ENCODE measurements at places on chromosomes 7 and 10.
A peak's percentile ranks its signal among the peaks of the same experiment; 100 is the strongest.

DNA sequence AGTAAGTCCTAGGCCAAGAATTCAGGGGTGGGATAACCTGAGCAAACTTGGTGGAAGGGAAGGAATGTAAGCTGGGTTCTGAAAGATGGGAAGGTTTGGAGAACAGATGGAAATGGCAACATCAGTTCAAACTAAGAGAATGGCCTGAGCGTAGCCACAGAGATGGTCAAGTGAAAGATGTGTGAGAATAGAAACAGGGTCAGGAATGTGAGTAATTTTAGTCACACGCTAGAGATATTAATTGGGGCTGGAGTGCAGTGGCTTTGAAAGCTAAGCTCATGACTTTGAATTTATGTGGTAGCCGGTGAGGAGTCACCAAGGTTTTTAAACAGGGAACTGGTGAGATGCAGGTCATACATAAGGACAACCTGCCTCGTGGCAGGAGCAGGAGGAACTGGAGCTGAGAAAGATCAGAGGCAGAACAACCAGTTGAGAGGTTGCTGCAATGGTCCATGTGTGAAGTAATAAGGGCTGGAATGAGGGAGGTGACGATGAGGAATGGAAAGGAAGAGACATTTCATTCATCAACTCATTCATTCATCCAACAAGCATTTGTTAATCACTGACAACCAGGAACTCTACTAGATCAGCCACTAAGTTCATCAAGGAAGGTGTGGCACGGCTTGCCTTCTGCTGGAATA lies 12.9 kb upstream of the SORBS1 start:
- DNase-seq, result no peak

- DNase-seq, result no peak
Measured at GRCh38 chr10:76119515-76119914, 688.1 kb downstream of the LRMDA start.

DNA sequence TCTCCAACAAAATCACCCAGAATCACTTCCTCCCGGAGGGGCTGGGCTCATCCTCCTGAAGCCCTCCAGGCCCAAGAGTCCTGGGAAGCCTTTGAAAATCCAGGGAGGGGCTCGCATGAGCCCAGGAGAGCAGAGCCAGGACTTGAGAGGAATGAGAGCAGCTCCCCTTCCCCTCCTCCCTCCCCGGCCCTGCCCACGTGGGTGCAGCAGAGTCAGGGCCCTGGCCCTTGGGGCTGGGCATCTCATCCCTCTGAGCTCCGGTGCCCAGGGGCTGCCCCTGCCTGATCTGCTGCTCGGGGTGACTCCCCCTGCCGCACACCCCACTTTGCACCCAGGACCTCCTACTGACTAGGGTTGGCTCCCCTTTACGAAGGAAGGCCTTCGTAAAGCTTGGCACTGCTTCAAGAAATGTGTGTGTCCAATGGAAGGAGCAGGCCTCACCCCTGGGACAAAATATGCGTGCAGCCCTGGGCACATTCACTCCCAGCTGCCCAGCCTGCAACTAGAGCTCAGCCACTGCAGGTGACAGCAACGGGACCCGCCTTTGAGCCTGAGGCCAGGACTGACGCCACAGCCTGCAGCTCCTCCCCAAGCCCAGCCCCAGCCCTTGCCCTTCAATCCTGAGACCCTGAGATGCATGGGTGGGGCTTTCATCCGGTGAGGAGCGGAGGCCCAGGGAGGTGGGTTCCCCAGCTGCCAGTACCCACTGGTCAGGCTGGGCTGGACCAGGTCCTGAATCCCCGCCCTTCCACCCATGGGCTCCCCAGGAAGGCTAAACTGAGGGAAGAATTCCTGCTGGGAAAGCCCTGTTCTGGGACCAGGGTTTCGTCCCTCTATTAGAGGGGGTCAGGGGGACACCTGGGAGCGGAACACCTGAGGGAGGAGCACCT lies 21.8 kb downstream of the PWWP2B start:
- no peak for DNase-seq

DNA sequence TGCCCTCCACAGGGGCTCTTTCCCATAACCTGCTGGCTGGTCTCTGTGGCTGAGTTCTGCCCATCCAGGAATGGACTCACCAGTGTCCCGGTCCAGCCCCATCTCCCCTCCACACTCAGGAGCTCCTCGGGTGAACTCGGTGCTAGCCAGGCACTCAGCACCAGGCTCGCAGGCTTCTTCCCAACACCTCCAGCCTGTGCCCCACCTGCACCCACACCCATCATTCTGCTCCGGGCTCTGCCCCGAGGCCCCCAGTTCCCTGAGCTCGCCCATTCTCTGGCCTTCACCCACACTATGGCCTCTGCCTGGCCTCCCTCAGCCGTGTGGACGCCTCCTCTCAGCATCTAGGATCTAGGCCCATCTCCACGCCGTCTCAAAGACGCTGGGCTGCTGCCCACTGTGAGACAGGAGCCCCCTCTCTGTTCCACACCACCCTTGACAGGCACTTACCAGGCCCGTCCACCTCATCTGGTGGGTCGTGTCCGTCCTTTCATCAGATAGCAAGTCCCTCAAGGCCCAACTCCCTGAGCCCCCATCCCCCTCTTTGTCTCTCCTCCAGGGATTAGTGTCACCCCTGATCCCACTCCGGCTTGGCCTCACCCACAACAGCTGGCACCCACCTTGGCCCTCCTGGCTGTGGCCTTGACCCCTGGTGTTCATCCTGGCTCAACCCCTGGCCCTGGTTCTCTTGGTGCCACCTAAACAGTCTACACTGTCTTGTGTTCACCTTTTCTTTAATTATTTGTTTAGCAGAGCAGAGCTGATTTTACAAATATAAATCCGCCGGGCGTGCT lies 76.0 kb upstream of the FAM20C start:
- DNase-seq, result no peak

DNA sequence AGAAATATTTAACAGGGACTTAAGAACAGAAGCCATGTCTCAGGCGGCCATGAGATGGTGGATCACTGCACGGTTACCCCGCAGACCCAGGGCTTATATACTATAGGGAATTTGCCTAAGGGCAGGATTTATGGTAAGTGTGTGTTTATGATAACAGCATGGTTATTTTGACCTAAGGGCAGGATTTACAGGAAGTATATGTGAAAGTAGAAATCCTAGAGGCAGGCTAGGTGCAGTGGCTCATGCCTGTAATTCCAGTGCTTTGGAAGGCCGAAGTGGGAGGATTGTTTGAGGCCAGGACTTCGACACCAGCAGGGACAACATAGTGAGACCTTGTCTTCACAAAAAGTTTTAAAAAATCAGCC lies 43.0 kb upstream of the ZNF438 start:
- DNase-seq, result no peak

DNA sequence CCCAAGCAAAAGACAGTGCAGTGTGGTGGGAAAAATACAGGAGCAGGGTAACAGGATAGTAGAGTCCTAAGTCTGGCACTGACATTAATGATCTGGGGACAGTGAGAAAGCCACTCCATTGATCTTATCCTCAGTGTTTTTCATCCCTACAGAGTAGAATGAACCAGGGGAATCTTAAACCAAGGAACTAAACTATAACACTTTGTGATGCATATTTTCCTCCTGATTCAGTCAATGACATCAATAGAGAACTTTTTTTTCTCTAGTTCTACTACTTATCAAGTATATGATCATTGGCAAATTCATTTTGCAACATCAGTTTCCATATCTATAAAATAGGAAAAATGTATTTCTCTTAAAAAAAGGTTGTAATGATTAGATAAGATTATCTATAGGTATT lies 151.1 kb downstream of the TMEM26 start:
- no peak for DNase-seq

GRCh38 chr10:47252093-47252780 lies 47.8 kb upstream of the GDF10 start:
- DNase-seq, result no peak

DNA sequence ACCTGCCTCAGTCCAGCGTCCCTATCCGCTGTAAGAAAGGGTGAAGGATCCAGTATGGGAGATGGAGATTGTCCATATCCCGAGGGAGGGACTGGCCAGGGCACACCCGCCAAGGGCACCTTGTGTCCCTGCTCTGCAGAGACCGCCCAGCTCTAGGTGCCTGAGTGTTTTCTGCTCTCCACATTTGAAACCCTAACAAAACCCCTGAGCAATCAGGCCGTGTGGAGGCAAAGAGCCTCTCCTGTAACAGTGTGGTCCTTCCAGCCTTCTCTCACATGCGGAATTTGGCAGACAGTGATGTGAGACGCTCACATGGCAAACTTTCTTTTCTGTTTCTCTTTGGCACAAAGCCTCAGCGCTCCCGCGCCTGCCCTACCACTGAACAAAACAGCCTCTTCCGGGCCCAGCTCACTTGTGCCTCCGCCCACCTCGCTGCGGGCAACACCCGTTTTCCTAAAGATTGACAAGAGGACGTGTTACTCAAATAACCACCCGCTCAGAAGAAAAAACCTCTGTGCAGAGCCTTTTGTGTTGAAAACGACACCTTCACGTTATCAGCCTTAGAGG lies 514.8 kb downstream of the DNAJB6 start:
- DNase-seq, result peak; percentile 63

- no peak for DNase-seq
Measured at GRCh38 chr10:100810091-100810834, 64.9 kb downstream of the PAX2 start.

- DNase-seq, result no peak
Measured at GRCh38 chr10:24483701-24484100, 240.0 kb downstream of the ARHGAP21 start.

GRCh38 chr10:112083472-112083871 lies 100.1 kb downstream of the GPAM start:
- no peak for DNase-seq

DNA sequence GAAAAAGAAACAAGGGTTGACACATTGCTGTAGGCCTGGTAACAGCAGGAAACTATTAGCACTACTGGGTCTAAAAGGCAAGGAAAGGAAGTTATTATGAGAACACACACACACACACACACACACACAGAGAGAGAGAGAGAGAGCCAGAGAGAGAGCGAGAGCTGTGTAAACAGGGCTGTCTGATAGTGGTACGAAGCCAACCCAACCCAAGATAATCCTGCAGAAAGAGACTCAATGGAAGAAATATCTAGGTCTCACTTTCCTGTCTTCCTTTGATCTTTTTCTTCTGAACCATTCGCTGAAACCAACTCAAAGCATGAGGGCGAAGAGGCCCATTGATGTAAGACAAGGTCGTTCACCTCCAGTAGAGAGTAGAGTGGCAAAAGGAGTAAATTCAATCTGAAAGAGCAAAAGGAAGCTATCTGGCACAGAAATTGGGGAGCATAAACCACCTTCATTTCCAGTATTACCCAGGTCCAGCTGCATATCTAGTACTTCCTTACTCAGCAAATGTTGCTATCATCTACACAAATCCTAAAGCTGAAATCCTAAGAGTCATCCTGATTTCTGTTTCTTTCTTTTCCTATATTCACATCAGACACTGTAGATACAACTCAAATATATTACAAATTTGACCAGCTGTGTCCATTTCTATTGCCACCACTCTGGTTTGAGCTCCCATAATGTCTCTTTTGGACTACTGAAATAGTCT lies 110.2 kb downstream of the TMEM26 start:
- no peak for DNase-seq

DNA sequence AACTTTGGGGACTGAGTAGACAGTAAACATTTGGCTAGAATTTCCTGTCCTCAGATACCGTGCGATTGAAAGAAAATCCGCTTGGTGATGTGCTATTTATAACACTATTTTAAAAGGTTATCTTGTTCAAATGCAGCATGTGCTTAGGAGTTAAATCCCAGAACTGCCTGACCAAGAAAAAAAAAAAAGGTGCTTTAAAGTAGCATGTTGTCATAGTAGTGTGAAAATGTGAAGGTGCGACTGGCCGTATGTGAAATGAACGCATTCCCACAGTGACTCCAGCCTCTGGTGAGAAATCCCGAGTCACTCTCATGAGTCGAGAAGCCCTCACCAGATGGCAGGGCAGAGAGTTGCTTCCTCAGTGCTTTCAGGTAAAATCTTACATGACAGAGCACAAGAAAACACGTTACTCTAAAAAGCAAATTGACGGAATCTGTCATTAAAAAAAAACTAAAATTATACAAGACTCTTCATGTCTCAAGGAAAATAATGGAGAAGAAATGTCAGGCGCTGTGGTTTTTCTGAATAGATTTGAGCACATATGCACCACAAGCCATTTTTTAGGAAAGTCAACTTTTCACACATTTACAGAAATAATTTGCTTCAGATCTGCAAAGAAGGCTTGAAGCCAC lies 18.4 kb upstream of the KLF6 start:
- no peak for DNase-seq

GRCh38 chr7:152072421-152072820 lies 46.9 kb downstream of the GALNT11 start:
- DNase-seq, result no peak

GRCh38 chr7:24419077-24419476 lies 135.1 kb downstream of the NPY start:
- DNase-seq, result no peak

- DNase-seq, result peak; percentile 11
Measured at GRCh38 chr7:50119815-50120637, 27.0 kb upstream of the ZPBP start.

GRCh38 chr10:7891634-7892033 lies 73.3 kb downstream of the TAF3 start:
- DNase-seq, result no peak

- DNase-seq, result no peak
Measured at GRCh38 chr10:76429368-76430060, 998.1 kb downstream of the LRMDA start.

DNA sequence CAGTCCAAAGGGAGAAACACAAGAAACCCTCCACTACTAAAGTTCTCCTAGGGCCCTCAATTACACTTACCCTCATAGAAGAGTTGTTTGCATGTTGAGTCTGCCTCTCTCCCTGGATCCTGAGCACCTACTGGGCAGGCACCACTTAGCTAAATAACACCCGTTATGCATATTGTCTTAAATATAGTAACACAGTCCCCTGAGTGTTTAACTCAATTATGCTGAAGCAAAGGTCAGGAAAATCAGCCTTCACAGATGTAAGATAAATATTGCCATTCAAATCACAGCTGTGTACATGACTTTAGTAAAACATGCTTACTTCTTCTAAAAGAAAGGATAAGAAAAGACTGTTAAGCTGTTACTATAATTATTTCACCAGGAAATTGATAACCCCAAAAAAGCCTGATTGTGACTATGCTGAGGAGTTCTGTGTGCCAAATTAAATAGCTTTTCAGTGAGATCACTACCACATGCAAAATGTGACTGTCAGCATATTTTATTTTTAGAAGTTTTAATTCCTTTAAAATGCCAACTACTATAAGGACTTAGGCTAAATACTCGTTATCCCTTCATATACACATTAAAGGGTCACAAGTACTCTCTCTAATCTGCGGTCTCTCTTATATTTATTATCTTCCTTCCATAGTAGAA lies 733.9 kb upstream of the PHF14 start:
- no peak for DNase-seq

- no peak for DNase-seq
Measured at GRCh38 chr10:2874963-2875362, 192.4 kb upstream of the PFKP start.

- DNase-seq, result no peak
Measured at GRCh38 chr7:102203218-102203617, 83.5 kb upstream of the SH2B2 start.

GRCh38 chr7:156480671-156481070 lies 159.9 kb upstream of the RNF32 start:
- DNase-seq, result no peak

GRCh38 chr10:49837685-49838084 lies 75.6 kb upstream of the OGDHL start:
- no peak for DNase-seq
